ENCODE measurements at places on chromosomes 4 and X.

DNA sequence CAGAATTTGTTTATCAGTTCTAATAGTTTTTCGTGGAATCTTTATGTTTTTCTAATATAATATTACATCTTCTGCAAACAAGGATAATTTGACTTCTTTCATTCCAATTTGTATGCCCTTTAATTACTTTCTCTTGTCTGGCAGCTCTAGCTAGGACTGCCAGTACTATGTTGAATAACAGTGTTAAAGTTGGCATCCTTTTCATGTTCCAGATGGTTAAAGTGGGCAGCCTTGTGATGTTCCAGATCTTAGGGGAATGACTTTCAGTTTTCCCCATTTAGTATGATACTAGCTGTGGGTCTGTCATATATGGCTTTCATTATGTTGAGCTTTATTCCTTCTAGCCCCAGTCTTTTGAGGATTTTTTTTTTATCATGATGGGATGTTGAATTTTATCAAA lies 220.6 kb upstream of the WDFY3 start:
- no peak for DNase-seq

DNA sequence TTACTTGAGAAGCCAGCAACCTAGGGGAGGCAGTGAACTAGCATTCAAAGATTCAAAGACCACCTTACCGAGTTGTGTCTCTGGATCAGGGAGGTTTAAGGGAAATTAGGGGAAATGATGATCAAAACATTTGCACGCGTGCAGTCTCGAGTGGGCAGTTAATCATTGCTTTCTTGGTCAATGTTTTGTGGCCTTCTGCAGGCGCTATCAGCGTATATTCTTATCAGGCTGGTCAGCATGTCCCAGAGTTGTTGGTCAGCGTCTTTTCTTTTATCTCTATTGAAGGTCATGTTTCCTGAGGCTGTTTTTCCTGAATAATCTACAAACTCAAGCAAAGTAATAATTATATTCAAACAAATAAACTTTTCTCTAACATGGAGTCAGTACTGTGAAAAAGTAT lies 84.0 kb upstream of the ZNF81 start:
- no peak for DNase-seq

- no peak for DNase-seq
Observed at GRCh38 chr4:181168011-181168805, 1075.0 kb upstream of the TENM3 start.

DNA sequence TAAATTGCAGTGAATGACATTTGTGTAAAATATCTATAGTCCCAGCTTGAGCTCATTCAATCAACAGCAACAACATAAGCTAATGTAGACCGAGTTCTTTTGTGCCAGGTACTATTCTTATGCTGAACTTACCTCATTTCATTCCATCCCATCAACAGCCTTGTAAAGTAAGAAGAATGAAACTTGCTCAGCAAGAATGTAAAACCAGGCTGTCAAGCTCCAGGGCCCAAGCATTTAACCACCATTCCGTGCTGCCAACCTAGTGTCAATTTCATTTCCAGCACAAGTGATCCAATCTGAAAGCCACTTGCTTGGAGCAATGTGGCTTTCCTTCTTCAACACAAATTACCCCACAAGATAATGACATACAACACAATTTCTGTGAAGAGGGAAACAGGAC lies 36.6 kb downstream of the RASSF6 start:
- DNase-seq: no peak

DNA sequence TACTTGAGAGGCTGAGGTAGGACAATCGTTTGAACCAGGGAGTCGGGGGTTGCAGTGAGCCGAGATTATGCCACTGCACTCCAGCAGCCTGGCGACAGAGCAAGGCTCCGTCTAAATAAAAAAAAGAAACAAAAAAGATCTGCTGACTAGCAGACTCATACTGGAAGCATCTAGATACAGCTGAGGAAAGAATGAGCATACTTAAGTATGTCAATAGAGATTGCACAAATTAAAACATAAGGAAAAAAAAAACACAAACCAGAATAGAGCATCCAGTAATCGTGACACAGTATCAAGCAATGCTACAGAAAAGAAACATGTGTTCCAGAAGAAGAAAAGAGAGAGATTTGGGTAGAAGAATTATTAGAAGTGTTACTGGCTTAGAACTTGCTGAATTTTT lies 105.5 kb upstream of the SPOCK3 start:
- no peak for DNase-seq

GRCh38 chrX:40245488-40246071 lies 147.8 kb upstream of the BCOR start:
- DNase-seq: peak; percentile 27

GRCh38 chr4:140617499-140618248 lies 48.9 kb upstream of the UCP1 start:
- no peak for DNase-seq

- DNase-seq: no peak
Observed at GRCh38 chrX:83004012-83004411, 504.1 kb upstream of the POU3F4 start.

DNA sequence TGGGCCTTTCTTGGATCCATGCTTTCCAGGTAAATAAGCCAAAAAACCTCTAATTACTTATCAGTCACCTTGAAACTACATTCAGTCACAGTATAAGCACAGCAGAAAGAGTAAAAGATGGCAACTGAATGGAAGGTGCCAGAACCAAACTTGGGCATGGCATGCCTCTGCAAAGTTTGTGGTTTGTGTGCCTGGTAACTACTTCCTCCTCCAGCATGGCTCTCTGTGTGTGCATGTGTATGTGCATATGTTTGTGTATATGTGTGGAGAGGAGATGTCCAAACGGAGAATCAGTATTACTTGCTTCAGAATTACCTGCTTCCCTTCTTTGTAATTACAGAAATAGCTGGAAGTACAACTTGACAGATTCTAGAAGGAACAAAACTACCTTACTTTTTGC lies 67.5 kb downstream of the AGTR2 start:
- DNase-seq: no peak

- no peak for DNase-seq
Observed at GRCh38 chr4:11904117-11904535, 475.4 kb upstream of the HS3ST1 start.

GRCh38 chr4:3184725-3185124 lies 64.2 kb upstream of the MSANTD1 start:
- DNase-seq: no peak

DNA sequence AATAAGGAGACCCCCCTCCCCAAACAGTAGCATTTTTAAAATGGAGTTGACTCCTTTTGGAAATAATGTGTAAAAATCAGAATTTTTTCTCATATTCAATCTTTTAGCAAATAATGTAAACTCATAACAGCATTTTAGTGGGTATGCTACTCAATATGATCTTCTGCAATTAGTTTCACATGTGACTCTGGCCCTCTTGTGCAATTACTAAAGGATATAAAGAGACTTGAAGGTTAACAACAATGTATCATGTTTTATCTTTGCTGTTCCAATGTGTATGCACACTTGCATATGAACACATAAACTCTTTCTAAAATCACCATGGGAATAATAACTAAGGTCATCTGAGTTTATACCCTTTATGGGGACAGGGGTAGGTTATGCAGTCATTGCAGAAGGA lies 39.9 kb upstream of the RXFP1 start:
- DNase-seq: no peak

GRCh38 chr4:113952452-113953029 lies 26.9 kb downstream of the ARSJ start:
- DNase-seq: no peak

DNA sequence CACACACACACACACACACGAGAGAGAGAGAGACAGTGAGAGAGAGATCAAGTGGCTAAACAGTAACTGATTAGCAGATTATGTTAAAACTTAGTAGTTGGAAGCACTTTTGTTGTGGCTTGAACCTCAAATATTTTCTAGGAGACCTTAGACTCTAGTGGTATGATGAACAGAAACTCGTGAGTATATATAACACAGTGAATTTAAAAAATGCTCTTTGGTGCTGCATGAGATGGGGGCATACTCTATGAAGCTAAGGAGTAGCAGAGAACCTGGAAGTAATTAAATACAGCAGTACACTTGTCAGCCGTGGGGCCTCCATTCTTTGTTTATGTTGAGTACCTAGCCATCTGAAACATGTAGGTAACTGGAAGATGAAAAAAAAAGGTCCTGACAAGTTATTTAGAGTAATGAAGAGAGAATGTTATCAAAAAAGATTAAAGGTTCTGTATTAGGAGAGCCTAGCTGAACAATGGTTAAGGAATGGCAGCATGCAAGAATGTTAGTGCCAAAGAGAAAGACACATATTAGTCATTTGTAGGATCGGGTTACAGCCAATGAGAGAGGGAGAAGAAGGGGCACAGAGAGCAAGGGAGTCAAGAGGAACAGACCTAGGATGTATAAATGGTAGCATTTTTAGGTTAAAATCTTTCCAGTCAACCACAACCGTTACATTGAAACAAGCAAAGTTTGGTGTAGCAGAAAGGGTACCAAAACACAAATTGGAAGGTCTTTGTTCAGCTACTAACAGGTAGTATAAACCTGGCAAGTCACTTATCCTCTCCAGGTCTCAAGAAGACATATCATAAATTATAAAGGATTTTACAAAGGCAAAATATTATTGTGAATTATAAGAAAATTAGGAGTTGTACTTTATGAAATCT lies 316.7 kb upstream of the DIPK2B start:
- no peak for DNase-seq

DNA sequence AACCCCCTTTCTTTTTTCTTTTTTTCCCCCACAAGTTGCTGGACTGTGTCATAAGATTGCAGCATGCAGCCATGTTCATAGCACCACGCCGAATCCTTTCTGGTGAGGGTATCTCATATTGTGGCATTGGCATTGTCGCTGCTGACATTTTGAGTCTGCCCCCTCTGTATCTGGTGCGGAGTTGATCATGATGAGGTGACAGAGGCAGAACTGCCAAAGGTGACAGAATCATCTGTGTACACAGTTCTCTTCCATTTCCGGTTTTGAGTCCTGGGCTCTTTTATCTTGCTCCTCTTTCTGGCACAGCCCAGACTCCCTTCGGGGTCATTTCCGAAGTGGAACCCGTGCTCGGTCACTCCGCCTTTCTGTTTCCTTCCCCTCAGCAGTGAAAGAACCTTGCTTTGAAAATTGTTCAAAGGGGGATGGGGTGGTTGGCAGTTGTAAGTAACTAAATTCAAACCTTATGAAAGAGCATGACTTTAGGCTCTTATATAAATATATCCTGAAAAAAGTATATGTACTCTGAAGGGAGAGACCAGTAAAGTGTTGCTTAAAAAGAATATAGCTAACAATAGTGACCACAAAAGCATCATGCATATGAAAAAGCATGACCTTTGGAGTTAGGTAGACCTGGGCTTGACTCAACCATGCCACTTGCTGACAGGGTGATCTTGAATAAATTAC lies 55.0 kb upstream of the BMP2K start:
- DNase-seq: peak; percentile 27

DNA sequence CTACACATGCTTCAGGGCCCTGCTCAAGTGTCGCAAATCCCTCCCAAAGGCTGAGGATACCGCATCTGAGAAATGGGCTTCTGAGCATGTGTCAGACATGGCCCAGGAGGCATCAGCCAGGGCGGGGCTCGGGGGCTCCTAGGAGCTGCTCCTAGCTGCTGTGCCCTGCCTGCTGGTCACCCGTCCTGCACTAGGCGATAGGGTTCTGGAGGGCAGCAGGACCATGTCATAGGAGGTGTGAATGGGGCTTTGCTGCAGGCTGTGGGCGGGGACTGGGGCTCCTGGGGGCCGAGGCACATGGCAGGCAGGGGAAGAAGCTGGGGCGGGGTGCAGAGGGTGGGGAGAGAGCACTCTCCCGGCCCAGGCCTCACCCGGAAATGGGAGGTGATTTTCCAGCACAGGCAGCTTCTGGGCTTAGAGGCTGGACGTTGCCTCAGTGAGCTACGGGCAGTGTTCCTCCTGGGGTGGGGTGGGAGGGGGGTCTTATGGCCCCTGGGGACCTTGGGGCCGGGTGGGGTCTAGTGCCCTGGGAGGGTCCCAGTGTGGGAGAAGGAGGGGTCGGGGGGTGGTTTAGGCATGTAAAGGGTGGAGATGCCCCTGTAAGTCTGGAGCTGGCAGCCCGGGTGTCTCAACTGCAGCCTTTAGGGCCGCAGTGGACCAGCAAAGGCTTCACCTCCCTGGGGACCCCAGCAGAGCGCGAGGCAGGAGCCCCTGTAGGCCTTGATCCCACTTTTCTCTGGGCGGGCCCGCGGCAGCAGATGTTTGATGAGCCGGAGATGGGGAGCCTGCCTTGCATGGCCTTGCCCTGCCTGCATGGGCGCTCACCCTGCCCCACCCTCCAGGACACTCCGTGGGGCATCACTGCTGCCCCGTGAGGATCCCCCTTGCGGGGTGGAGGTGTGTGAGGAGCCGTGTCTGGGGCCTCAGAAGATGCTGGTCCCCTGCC lies 98.6 kb upstream of the LRPAP1 start:
- DNase-seq: no peak

DNA sequence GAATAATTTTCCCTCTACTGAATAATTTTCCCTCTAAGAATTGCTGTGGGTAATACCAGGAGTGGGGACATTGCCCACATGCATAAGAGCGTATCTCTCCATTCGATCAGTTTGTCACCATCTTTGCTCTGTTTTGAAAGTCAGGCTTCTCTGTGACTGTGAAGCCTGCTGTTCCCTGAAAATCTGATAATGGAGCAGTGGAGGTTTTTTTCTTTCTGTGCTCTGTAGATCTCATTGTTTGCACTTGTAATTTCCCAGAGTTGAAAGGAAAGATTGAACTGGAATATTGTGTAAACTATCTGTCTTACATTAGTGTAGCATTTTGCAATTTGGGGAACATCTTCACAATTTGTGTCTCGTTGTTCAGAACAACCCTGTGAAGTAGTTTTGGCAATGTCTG lies 4.3 kb downstream of the ZXDB start:
- DNase-seq: no peak

GRCh38 chr4:188295899-188296298 lies 156.7 kb downstream of the TRIML1 start:
- DNase-seq: no peak

GRCh38 chr4:143641361-143641760 lies 59.1 kb downstream of the FREM3 start:
- DNase-seq: no peak

- DNase-seq: no peak
Observed at GRCh38 chrX:150334100-150334499, 29.0 kb upstream of the MAMLD1 start.

DNA sequence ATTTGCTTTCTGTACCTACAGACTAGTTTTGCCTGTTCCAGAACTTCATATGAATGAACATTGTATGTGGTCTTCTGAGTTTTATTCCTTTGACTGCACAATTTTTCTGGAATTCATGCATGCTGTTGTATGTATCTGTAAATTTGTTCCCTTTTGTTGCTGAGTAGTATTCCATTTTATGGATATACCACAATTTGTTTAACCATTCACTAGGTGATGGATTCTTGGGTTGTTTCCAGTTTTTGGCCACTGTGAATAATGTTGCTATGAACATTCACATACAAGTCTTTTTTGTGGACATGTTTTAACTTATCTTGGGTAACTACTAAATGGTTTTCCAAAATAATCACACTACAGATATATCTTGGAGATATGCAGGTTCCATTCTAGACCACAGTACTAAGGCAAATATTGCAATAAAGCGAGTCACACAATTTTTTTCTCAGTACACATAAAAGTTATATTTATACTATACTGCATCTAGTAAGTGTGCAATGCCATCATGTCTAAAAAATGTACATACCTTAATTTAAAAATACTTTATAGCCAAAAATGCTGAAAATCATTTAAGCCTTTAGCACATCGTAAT lies 58.7 kb downstream of the TSPAN5 start:
- DNase-seq: no peak

All from right hindlimb (tissue), 1 donor.